Osteoblast (primary cell): ENCODE measurements at places on chromosomes 13 and 19. TPM values are rescaled to one million over a fixed set of nuclear protein-coding genes. Genes with fewer than 3 reads are reported as not detected.

Gene KLK4
- 0.29 TPM in 1 of 2 replicates, not detected in the other for total RNA-seq

- no peak for DNase-seq
- H3K4me3 ChIP-seq: no peak overlapping the region
- H3K4me1 ChIP-seq: peaks cover 38% of the 10 kb centered on the region
- no peaks in the 10 kb centered on the region for H3K27me3 ChIP-seq
- no peak overlapping the region for H3K27ac ChIP-seq
Observed at GRCh38 chr19:15305582-15306334, 26.6 kb downstream of the BRD4 start.

Gene RNF17
- total RNA-seq: under 0.01 TPM in 1 of 2 replicates, not detected in the other

Gene SLC25A41
- not detected in 2 replicates for total RNA-seq

DNA sequence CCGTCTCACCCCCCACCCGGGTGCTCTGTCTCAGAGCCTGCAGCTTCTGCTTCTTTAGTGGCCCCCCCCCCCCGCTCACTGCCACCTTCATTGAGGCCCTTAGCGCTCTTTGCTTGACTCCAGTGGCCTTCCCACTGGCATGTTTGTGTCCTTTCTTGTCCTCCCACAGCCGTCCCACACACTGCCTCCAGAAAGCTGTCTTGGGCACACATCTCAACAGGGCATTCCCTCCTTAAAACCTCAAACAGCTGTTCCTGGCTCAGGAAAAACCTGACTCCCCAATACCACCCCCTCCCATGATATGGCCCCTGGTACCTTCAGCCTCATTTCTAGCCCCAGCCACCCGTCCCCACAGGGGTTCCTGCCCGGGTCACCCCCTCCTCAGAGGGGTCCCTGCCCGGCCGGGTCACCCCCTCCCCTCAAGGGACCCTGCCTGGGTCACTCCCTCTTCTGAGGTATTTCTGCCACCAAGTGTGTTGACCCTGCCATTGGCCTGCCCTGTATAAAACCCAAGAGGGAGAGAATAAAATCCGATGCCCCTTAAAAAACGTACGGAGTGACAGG, 8.9 kb downstream of the B3GLCT start:
- no peaks in the 10 kb centered on the region for H3K36me3 ChIP-seq
- H3K27ac ChIP-seq: no peak overlapping the region
- DNase-seq: no peak
- no peak overlapping the region for H3K4me3 ChIP-seq
- peaks cover 28% of the 10 kb centered on the region for H3K4me1 ChIP-seq

GRCh38 chr13:24348385-24348784, 39.0 kb downstream of the C1QTNF9 start:
- H3K27me3 ChIP-seq: no peaks in the 10 kb centered on the region
- H3K27ac ChIP-seq: no peak overlapping the region
- DNase-seq: no peak
- H3K4me3 ChIP-seq: no peak overlapping the region
- no peaks in the 10 kb centered on the region for H3K4me1 ChIP-seq
- no peaks in the 10 kb centered on the region for H3K36me3 ChIP-seq

DNA sequence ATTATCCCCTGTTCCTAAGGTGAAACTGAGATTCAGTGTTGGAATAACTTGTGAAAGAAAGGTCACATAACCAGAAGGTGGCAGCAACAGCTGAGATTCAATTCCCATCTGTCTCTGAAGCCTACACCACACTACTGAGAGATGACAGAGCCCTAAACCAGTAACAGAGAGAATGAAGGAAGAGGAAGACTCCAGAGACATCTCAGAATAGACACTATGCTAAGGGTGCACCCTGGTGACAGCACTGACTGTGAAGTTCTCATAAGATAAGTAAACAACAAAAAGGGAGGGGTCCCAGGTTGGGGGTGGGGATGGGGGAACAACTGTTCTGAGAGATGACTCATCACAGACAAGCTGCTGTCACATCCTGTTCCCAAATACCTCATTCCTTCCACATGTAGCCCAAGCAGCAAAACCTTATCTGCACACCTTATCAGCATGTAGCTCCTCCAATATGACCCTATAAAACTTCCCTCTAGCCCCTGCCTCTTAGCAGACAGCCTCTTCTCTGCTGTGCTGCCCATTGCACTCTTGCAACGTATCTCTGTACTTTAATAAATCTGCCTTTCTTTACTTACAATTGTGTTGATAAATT, 46.5 kb downstream of the UTP14C start:
- no peaks in the 10 kb centered on the region for H3K4me1 ChIP-seq
- H3K36me3 ChIP-seq: no peaks in the 10 kb centered on the region
- no peak overlapping the region for H3K27ac ChIP-seq
- DNase-seq: peak; percentile 66
- no peak overlapping the region for H3K4me3 ChIP-seq

DNA sequence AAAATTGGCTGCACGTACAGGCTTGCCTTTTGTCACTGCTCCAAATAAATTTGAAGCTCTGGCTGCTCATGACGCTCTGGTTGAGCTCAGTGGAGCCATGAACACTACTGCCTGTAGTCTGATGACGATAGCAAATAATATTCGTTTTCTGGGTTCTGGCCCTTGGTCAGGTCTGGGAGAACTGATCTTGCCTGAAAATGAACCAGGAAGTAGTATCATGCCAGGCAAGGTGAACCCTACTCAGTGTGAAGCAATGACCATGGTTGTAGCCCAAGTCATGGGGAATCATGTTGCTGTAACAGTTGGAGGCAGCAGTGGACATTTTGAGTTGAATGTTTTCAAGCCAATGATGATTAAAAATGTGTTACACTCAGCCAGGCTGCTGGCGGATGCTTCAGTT, 16.1 kb upstream of the AKAP11 start:
- no peak for DNase-seq
- H3K36me3 ChIP-seq: no peaks in the 10 kb centered on the region
- no peaks in the 10 kb centered on the region for H3K27me3 ChIP-seq
- H3K4me3 ChIP-seq: no peak overlapping the region

GRCh38 chr13:29108068-29108786, 288.1 kb downstream of the MTUS2 start:
- no peak overlapping the region for H3K27ac ChIP-seq
- no peaks in the 10 kb centered on the region for H3K27me3 ChIP-seq
- H3K4me3 ChIP-seq: no peak overlapping the region
- H3K4me1 ChIP-seq: no peaks in the 10 kb centered on the region

DNA sequence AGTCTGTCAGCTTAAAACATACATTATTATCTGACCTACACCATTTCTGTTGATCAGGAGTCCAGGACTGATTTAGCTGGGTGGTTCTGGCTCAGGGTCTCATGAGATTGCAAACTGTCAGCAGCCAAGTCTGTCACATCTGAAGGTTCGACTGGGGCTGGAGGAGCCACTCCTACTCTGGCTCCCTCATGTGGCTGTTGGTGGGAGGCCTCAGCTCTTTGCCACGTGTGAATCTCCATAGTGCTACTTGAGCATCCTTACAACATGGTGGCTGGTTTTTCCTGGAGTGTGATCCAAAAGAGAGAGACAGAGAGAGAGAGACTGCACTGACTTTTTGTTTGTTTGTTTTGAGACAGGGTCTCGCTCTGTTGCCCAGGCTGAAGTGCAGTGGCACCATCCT, 63.6 kb upstream of the NFIC start:
- H3K36me3 ChIP-seq: no peaks in the 10 kb centered on the region
- H3K4me3 ChIP-seq: no peak overlapping the region
- H3K4me1 ChIP-seq: no peaks in the 10 kb centered on the region
- DNase-seq: no peak
- H3K27ac ChIP-seq: no peak overlapping the region

DNA sequence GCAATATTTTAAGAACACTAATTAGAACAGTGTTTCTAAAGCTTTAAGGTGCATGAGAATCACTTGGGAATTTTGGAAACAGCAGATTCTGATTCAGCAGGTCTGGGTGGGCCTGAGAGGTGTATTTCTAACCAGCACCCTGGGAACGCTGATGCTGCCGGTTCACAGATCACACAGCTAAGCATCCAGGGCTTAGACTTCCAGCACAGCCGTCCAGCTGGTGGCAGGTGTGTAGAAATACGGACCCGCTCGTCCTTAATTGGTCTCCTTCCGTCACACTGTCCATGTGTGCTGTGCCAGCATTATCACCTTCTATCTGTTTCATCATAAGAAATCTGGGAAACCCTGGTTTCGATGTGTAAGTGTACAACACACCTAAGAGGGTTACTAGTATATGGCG, 1029.0 kb downstream of the EFNB2 start:
- no peaks in the 10 kb centered on the region for H3K36me3 ChIP-seq
- H3K4me3 ChIP-seq: no peak overlapping the region
- no peak overlapping the region for H3K27ac ChIP-seq
- no peaks in the 10 kb centered on the region for H3K27me3 ChIP-seq

GRCh38 chr13:92122186-92122853, 723.9 kb downstream of the GPC5 start:
- no peak overlapping the region for H3K4me3 ChIP-seq
- no peaks in the 10 kb centered on the region for H3K27me3 ChIP-seq
- H3K4me1 ChIP-seq: no peaks in the 10 kb centered on the region
- no peak overlapping the region for H3K27ac ChIP-seq

Gene FRY
- 8.3 and 12.3 TPM in 2 replicates for total RNA-seq

Gene ZNF329
- total RNA-seq: 11.9 and 12.7 TPM in 2 replicates

Gene MYO1F
- under 0.01 and 0.72 TPM in 2 replicates for total RNA-seq

Gene CDC34
- total RNA-seq: 32.9 and 40.4 TPM in 2 replicates

Gene CAPN12
- total RNA-seq: not detected in 2 replicates

DNA sequence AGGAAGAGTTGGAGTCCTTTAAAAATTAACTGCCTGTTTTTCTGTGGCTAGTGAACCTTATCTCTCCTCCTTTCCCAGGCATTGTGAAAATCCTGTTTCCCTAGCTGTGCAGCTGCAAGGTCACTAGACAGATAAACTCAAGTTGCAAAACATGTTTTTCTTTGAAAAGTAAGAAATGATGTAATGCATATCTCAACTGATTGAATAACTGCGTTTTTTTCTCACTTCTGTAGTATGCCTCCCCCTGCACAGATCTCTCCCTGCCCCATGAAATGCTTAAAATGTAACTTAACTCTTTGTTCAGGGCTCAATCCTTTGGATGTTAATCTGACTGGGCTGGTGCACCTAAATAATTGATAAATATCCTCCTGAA, 27.7 kb upstream of the CYSLTR2 start:
- H3K27ac ChIP-seq: peak overlapping the region; percentile 26
- peaks cover 13% of the 10 kb centered on the region for H3K4me1 ChIP-seq
- no peak overlapping the region for H3K4me3 ChIP-seq
- H3K36me3 ChIP-seq: no peaks in the 10 kb centered on the region
